ENCODE measurements at places on chromosomes 7 and 10.

DNA sequence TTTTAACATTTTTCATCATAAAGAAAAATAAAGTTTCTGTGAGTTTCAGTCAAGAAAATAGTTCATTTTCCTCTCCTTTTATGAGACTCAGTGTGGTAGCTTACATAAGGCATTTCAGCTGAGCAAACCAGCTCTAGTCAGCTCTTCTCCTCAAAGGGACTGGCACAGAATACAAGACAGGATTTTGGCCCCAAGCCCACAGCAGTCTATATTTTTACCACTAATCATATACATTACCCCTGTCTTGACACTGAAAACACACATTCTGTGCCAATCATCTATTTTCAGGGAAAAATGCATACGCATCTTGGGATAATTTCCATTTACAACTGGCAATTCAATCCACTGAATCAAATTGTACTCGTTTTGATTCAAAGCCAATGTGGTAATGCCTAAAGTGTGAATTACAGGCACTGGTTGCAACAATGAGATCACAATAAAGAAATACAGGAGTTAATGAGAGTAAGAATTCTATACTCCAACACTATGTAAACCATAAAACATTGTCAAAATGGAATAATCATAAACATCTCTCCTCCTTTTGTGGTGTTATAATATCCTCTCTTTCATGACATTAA is 186.4 kb downstream of the CACNA2D1 start:
- no peak for DNase-seq

DNA sequence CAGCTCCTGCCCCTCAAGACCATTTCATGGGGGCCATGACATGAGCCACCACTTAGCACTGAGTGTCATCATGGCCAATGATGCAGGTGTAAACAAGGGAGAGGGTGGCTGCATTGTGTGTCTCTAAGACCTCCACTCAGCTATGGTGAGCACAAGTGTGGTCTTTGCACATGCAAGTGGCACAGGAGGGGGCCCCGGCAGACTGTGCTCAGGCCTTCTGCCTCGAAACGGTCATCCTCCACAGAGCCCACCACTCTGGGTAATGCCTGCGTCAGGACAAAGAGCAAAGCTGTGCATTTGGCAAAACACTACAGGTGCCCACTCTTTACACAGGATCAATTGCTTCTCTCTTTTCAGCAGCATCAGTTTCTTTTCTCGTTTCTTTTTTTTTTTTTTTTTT is 125.5 kb downstream of the SH3PXD2A start:
- no peak for DNase-seq

- no peak for DNase-seq
These were observed 564.5 kb upstream of the IGFBP3 start for GRCh38 chr7:46485481-46486065.

DNA sequence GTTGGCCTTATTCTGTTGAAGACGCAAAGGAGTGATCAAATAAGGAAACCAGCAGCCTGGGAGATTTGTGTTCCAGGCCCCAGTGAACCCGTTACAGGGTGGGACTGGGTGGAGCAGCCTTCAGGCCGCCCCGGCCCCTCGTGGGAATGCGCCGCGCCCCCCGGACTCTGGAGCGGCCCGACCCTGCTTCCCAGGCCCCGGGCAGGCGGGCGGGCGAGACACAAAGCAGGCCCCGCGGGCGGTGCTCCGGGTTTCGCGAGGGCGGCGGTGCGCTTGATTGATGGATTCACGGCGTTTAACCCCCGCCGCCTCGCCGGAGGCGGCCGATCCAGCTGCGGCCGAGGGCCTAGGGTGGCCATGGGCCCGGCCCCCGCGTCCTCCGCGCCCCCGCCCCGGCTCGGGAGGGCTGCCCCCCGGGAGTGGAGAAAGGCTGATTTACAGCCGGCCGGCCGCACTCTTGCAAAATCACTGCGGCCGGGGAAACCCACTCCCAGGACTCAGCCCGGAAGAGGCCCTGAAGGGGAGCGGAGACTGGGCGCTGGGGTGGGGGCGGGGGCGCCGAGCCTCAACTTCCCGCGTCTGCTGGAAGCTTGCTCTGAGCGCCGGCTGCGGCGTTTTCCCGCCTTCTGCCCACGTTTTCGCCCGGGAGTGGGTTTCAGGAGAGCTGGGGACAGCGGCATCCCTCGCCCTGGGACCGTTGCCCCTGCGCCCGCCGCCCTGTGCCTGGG is 299.6 kb upstream of the NFE2L3 start:
- DNase-seq: no peak

GRCh38 chr10:69716711-69717560 is 84.8 kb upstream of the COL13A1 start:
- DNase-seq: peak; percentile 57

- DNase-seq: no peak
These were observed 27.4 kb downstream of the ADAMTS14 start for GRCh38 chr10:70699659-70700174.

GRCh38 chr7:94011714-94012353 is 7.7 kb upstream of the BET1 start:
- DNase-seq: no peak

GRCh38 chr7:130433301-130433700 is 7.5 kb downstream of the CEP41 start:
- DNase-seq: no peak

DNA sequence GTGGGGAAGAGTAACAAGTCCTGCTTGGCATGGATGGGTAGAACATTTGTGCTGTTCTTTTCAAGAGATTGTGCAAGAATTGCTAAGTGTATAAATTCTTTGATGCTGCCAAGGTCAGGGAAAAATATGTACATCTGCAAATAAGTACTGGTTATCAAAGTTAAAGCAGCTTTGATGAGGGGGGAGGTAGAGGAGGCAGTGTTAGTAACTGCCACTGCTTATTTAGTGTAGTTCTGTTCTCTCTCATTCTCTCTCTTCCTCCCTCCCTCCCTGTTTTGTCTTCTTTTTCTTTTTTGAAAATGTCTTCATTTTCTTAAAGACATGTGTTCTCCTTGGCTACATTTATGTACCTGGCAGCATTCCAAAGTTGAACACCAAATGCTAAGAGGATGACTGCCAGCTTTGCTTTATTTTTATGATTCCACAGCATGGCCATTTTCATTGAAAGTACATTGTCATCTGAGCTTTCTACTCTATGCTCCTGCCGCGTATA is 18.6 kb downstream of the CACNB2 start:
- DNase-seq: no peak

- DNase-seq: no peak
These were observed 92.0 kb upstream of the FAM180A start for GRCh38 chr7:135840591-135840990.

DNA sequence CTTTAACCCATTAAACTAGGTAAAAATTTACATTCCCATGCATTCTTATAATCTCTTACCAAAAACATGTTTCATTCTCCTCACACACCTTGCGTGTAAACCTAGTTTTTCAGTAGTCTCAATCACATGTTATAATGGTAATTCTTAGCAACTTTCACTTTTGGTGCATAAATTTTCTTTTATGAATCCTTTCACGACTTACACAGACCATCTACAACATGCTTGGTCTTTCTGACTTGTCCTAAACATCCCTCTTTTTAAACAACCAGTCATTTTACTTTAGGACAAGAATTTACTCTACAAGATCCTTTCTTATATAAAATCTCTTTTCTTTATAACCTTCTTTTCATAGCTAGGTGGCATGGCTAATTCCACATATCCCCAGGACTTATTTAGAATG is 25.8 kb downstream of the FBXL13 start:
- no peak for DNase-seq

GRCh38 chr7:55244006-55244745 is 121.0 kb upstream of the LANCL2 start:
- no peak for DNase-seq

GRCh38 chr10:93085272-93085859 is 11.7 kb downstream of the CYP26A1 start:
- DNase-seq: no peak

DNA sequence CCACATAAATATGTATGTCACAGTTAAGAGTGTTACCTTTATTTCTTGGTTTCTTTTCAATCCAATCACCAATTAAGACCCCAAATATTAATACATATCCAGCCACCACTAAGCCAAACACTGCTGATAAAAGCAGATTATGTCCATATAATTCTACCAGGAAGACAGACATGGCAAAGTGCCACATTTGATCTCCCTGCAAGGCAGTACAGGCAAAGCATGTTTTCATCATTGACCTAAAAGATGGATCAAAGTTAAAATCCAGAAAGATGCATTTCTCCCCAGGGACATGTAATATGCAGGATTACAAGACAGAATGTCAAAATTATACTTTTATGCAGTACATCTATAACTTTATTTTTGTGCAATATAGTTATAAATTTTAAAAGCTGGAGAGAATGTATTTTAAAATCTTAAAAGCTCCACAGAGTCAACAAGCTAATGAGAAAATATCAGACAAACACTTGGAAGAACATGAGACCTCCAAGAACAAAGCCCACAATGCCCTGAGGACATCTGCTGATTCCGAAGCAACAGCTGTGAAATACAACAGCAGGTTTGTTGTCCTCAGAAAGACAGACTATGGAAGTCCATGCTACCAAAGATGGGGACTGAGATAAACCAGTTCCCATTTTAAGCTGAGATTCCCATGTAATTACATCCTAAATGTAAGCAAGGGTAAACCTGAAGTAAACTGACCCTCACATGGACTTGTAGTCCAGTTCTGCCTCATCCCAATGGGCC is 54.5 kb upstream of the TOMM7 start:
- DNase-seq: no peak

DNA sequence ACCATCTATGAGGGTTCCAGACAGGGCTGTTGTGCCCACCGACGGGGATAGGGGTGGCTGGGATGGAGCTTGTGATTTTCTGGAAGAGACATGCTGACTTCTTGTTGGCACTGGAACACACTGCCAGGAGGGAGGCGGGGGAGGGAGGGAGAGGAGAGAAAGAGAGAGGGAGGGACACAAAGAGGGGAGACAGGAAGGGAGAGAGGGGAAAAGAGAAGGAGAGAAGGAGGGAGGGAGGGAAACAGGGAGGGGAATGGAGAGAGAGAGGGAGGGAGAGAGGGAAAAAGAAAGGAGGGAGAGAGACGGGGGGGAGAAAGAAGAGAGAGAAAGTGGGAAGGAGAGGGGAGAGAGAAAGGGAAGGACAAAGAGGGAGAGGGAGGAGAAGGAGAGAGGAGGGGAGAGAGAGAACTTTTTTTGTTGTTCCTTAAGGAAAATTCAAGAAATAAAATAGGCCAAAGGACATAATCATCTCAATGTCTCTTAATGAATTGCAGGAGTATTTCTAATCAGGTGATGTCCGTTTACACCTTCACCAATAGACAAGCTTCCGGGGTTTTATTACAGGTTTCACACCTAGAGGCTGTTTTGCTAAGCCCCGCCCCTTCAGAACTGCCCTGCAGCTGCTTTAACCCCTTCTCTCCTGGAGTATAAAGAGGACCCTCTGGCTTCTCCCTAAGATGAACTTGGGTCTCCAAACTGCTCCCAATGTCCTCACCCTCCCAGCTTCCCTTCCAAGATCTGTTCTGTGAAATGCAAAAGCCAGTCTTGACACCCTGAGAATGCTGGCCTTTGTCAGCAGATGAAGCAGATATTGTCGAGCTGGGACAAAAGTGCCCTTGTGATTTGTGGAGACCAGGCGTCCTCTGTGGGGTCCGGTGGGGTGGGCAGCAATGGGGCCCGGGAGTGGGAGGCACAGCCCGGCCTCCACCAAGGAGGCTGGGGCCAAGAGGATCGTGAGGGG is 82.0 kb upstream of the GTF2IRD1 start:
- no peak for DNase-seq

- DNase-seq: no peak
These were observed 27.0 kb downstream of the SPAG6 start for GRCh38 chr10:22372298-22372697.

DNA sequence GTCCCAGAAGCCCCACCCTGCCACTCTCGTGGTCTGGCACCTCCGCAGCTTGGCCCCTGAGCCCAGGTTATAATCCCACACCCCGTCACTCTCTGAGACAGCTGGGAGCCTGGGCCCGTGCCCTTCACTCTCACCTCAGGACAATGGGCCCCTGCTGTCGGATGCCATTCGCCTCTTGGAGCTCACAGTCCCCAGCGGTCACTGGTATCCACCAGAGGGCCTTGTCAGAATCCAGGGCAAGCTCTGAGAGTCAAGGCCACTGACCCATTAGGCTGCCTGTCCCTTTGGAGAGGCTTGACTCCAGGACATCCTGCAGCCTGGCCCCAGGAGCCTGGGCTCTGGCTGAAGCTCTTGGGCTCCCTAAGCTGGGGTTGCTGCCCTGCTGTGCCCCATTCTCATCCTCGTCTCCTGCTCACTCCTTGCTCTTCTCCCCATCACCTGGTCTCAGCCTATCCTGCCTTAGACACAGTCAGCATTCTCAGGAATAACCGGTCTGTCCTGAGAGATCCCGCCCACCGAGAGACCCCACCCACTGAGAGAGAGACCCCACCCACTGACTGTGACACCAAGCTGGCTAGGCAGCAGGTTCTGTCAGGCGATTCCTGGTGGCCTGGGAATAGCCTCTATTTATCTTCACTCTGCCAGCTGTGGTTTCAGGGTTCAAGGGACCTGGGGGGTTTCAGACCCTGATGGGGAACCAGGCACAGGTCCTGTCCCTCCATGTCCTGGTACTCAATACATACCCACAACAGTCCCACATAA is 27.7 kb downstream of the CPXM2 start:
- no peak for DNase-seq

DNA sequence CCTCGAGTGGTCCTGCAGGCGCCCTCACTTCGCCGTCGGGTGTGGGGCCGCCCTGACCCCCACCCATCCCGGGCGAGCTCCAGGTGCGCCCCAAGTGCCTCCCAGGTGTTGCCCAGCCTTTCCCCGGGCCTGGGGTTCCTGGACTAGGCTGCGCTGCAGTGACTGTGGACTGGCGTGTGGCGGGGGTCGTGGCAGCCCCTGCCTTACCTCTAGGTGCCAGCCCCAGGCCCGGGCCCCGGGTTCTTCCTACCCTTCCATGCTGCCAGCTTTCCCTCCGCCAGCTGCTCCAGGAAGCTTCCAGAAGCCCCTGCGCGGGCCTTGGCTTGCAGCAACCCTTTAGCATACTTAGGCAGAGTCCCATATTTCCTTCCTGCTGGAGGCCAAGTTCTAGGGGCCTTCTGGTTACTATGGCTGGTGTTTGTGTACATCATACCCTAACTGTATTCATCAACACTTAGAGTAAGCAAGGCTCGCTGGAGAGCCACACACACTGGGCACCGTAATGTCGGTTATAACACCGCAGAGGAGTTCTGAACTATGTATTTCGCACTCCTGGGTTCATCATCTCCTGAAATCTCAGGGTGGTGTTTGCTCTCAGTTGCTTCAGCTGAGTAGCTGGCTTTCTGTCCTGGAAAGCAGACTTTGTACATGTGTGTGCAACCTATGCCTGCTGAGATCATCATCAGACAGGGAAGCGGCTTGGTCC is 471 bp downstream of the MGMT start:
- peak; percentile 17 for DNase-seq

- DNase-seq: no peak
These were observed 8.1 kb downstream of the PGAM1 start for GRCh38 chr10:97434055-97434454.

- DNase-seq: no peak
These were observed 5.9 kb upstream of the SGMS1 start for GRCh38 chr10:50629495-50630122.

GRCh38 chr10:14370894-14371293 is 40.2 kb upstream of the FRMD4A start:
- DNase-seq: no peak
